A549 treated with AZD2906 at 1 μM for 4 hours (cell line): ENCODE measurements at places on chromosomes 1 and 21. TPM values are rescaled to one million over a fixed set of nuclear protein-coding genes. Genes with fewer than 3 reads are reported as not detected.

Gene LRRC38
- 0.05 to 0.11 TPM (median 0.09 TPM) in 5 replicates for total RNA-seq

Gene ADAMTSL4
- 2.8 to 7.5 TPM (median 6.1 TPM) in 5 replicates for total RNA-seq

Gene ERICH3
- not detected in 5 replicates for total RNA-seq

Gene TSPAN1
- 1.5 to 3.8 TPM (median 2.6 TPM) in 5 replicates for total RNA-seq

Gene PARK7
- total RNA-seq: 342 to 376 TPM (median 347 TPM) in 5 replicates

Gene E2F2
- total RNA-seq: 2.4 to 2.8 TPM (median 2.6 TPM) in 5 replicates

Gene ZNF496
- total RNA-seq: 16.5 to 18.4 TPM (median 17.9 TPM) in 5 replicates

Gene SELENOF
- 147 to 191 TPM (median 151 TPM) in 5 replicates for total RNA-seq

Gene IFNLR1
- total RNA-seq: 0.79 to 1.1 TPM (median 0.91 TPM) in 5 replicates

Gene FMO1
- not detected in 5 replicates for total RNA-seq

Gene CFH
- total RNA-seq: 3.7 to 4.8 TPM (median 4.2 TPM) in 5 replicates

Gene IGSF3
- 13.0 to 17.7 TPM (median 15.6 TPM) in 5 replicates for total RNA-seq

Gene CENPF
- 57.3 to 90.3 TPM (median 65.6 TPM) in 5 replicates for total RNA-seq

Gene KCNE2
- not detected in 5 replicates for total RNA-seq

Gene TNFSF4
- 0.05 to 0.09 TPM (median 0.07 TPM) in 5 replicates for total RNA-seq

Gene PEAR1
- total RNA-seq: 6.2 to 7.7 TPM (median 7.0 TPM) in 5 replicates

Gene SIPA1L2
- total RNA-seq: 6.4 to 7.4 TPM (median 6.7 TPM) in 5 replicates

Gene GART
- total RNA-seq: 57.3 to 67.7 TPM (median 64.2 TPM) in 5 replicates

Gene PCP4
- not detected in 5 replicates for total RNA-seq

Gene SAMD13
- total RNA-seq: 0.46 to 0.63 TPM (median 0.52 TPM) in 5 replicates

Gene TMEM200B
- total RNA-seq: 0.07 to 0.20 TPM (median 0.10 TPM) in 5 replicates

Gene TMEM82
- total RNA-seq: not detected in 5 replicates

Gene LCE6A
- not detected in 5 replicates for total RNA-seq

Gene ALX3
- total RNA-seq: not detected in 5 replicates

Gene AKR1A1
- 73.5 to 78.3 TPM (median 75.2 TPM) in 5 replicates for total RNA-seq

Gene CD101
- 0.22 to 0.44 TPM (median 0.32 TPM) in 5 replicates for total RNA-seq

Gene SERPINC1
- 0.07 to 0.14 TPM (median 0.07 TPM) in 3 of 5 replicates, not detected in the others for total RNA-seq

Gene PDZK1IP1
- 6.1 to 8.7 TPM (median 8.0 TPM) in 5 replicates for total RNA-seq

Gene UBE2G2
- total RNA-seq: 30.3 to 39.6 TPM (median 32.3 TPM) in 5 replicates

Gene WNT3A
- 0.05 TPM in 2 of 5 replicates, not detected in the others for total RNA-seq

Gene C1orf198
- total RNA-seq: 17.6 to 20.3 TPM (median 18.4 TPM) in 5 replicates
